A549 treated with GW870086 at 1 μM for 4 hours (cell line): ENCODE measurements at places on chromosomes 2 and 18. TPM values are rescaled to one million over a fixed set of nuclear protein-coding genes. Genes with fewer than 3 reads are reported as not detected.

Gene ATIC
- 209 to 223 TPM (median 214 TPM) in 5 replicates for total RNA-seq

Gene ACMSD
- total RNA-seq, result not detected in 5 replicates

Gene KCNG2
- not detected in 5 replicates for total RNA-seq

Gene ASPRV1
- total RNA-seq, result 0.22 to 0.41 TPM (median 0.36 TPM) in 5 replicates

Gene EPB41L3
- 0.09 to 0.21 TPM (median 0.17 TPM) in 4 of 5 replicates, not detected in the other for total RNA-seq

Gene LNPK
- total RNA-seq, result 8.3 to 15.2 TPM (median 13.6 TPM) in 5 replicates

Gene CYP27C1
- 2.7 to 5.2 TPM (median 4.0 TPM) in 5 replicates for total RNA-seq

Gene CRACDL
- total RNA-seq, result 3.2 to 4.4 TPM (median 3.2 TPM) in 5 replicates

Gene POTEF
- not detected in 5 replicates for total RNA-seq
